ENCODE measurements at places on chromosomes 16 and 17. TPM values are rescaled to one million over a fixed set of nuclear protein-coding genes. Genes with fewer than 3 reads are reported as not detected.

The NEUROD2 gene
- not detected for total RNA-seq

The MBTPS1 gene
- 49.9 TPM for total RNA-seq

The AGRP gene
- total RNA-seq = not detected

The TBC1D3B gene
- 2.5 TPM for total RNA-seq

The SYNGR3 gene
- total RNA-seq = 7.6 TPM

The PSKH1 gene
- 16.0 TPM for total RNA-seq

The NPIPB9 gene
- 1.7 TPM for total RNA-seq

The HSD17B2 gene
- total RNA-seq = not detected

The ITGAD gene
- total RNA-seq = 0.06 TPM

The CDH5 gene
- total RNA-seq = 0.23 TPM

The RNF112 gene
- 0.48 TPM for total RNA-seq

The ADAP2 gene
- total RNA-seq = 4.1 TPM

The MRPL28 gene
- 126 TPM for total RNA-seq

The SLC38A8 gene
- not detected for total RNA-seq

The NOXO1 gene
- total RNA-seq = 0.20 TPM

The CAVIN1 gene
- 430 TPM for total RNA-seq

The CCDC200 gene
- 0.12 TPM for total RNA-seq

The KRT27 gene
- total RNA-seq = 0.06 TPM

The ARMC7 gene
- 20.8 TPM for total RNA-seq

The CRYM gene
- 1.7 TPM for total RNA-seq

The MYH3 gene
- total RNA-seq = 0.64 TPM

The FAM20A gene
- total RNA-seq = not detected

The C16orf89 gene
- total RNA-seq = not detected

The COX4I1 gene
- 789 TPM for total RNA-seq

The EPOP gene
- 12.9 TPM for total RNA-seq

Measured in A549 treated with Hydrocortisone at 1 μM for 4 hours (cell line).